Stimulated activated CD4-positive, alpha-beta T cell treated with anti-CD3 and anti-CD28 coated beads, Interleukin-4, amount 100 ng/mL, for 48 hours (primary cell): ENCODE measurements at places on chromosomes 7 and 10.

- no peak for DNase-seq
Measured at GRCh38 chr7:94145602-94146001, 141.4 kb upstream of the BET1 start.

DNA sequence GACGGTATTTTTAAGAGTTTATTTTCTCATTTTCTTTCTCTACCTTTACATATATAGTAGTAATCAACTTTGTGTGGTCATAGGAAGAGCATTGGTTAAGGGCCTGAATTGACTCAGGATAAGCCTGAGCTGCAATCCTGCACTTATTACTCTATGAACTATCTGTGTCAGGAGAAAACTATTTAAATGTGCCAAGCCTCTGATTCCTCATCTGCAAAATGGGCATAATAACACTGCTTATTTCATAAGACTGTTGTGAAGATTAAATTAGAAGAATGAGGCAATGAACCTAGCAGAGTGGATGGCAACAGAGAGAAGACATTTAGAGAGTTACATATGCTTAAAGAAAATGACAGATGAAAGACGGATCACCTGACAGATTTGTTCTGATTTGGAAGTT, 175.5 kb downstream of the RELN start:
- no peak for DNase-seq

GRCh38 chr7:85290269-85290668, 103.4 kb upstream of the SEMA3D start:
- DNase-seq = no peak

DNA sequence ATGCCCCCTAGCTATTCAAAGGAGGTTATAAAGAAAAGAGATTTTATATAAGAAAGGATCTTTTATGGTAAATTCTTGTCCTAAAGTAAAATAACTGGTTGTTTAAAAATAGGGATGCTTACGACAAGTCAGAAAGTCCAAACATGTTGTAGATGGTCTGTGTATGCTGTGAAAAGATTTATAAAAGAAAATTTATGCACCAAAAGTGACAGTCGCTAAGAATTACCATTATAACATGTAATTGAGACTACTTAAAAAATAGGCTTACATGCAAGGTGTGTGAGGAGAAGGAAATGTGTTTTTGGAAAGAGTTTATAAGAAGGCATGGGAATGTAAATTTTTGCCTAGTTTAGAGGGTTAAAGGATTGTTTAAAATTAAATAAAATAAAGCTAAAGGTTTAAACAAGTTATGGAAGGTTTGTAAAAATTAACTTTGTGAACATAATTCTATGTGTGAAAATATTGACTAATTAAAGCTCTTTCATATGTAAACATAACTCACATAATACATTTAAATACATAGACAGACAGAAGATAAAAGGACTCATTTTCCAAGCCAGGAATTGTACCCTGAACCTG, 118.5 kb downstream of the LYZL1 start:
- DNase-seq = no peak
